ENCODE measurements at places on chromosomes 13 and 19. TPM values are rescaled to one million over a fixed set of nuclear protein-coding genes. Genes with fewer than 3 reads are reported as not detected.

The CEACAM16 gene
- polyA plus RNA-seq, result not detected

The CERS1 gene
- 8.5 TPM for polyA plus RNA-seq

The PSPN gene
- 0.73 TPM for polyA plus RNA-seq

The CBLC gene
- 0.04 TPM for polyA plus RNA-seq

The COLGALT1 gene
- 355 TPM for polyA plus RNA-seq
